ENCODE measurements at places on chromosomes 5 and 9.

DNA sequence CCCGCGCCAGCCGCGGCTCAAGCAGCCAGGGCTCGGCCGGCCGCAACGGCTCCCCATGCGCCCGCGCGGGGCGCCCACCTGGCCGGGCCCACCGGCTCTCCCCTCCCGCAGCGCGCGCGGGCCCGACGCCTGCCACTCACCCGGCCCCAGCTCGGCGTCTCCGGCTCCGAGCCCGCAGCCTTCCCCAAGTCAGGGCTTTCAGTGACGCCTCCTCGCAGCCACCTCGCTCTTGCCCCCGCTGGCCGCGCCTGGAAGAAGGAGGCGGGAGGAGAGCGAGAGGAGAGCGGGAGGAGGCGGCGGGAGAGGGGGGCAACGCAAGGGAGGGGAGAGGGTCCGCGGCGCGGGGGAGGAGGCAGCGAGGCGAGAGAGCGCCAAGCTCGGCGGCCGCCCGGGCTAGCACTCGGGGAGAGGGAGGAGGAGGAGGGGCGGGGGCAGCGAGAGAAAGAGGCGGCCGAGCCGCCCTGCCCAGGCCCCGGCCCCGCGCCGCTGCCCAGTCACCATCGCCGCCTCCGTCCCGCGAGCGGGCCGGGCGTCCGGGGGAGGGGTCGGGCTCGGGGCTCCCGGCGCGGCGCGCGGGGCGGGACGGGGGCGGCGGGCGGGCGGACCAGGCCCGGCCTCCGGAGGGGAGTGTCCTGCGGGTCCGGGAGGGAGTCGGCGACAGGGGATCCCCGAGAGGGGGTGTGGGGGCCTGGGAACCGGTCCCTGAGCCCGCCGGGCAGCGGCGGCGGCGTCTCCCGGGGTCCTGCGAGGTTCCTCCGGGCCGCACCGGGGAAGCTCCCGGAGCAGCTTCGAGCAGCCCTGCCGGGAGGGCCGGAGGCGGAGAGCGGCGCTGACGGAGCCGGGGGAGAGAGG is at the start of gene LHFPL2:
Gene LHFPL2, minus strand, starts transcription at position 414 of the 852 bp plus-strand sequence. CDS start 138,559 bp downstream, outside the sequence.
- DNase-seq: no peak

DNA sequence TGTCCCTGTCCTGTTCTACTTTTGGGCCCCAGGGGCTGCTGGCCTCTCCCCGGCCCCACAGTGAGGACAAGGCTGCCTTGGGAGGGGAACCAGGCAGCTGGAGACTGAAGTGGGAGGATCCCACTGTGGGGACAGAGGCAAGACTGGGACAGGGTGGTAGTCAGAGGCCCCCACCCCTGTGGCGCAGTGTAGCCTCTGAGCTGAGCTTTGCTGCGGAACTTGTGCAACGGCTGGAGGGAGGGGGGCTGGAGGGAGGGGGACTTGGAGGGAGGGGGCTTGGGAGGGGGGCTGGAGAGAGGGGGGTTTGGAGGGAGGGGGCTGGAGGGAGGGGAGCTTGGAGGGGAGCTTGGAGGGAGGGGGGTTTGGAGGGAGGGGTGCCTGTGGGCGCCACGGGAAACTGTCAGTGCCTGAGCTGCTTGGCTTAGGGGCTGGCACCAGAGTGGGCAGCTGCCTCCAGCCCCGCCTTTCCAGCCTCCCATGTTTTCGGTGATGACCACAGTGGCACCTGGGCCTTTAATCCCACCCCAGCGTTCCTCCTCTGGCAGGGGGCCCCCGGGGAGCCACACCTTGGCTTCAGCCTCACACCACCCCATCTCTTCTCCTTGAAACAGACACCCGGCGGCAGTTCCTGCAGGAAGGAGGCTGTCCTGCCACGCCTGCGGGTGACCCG is 2.3 kb upstream of the FUT7 start:
- no peak for DNase-seq

DNA sequence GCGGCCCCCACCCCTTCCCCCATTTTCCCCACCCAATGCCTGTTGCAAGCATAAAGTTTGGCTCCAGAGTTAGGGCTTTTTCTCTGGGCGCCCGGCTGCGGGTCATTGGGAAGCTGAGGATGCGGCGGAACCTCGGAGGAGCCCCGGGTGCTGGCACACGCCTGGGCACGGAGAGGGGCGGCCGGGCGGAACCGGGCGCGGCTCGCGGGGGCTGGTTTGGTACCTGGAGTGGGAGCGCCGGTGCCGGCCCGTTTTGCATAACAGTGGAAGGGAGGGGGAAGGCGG is 1.2 kb downstream of the PPARGC1B start:
- DNase-seq: no peak

DNA sequence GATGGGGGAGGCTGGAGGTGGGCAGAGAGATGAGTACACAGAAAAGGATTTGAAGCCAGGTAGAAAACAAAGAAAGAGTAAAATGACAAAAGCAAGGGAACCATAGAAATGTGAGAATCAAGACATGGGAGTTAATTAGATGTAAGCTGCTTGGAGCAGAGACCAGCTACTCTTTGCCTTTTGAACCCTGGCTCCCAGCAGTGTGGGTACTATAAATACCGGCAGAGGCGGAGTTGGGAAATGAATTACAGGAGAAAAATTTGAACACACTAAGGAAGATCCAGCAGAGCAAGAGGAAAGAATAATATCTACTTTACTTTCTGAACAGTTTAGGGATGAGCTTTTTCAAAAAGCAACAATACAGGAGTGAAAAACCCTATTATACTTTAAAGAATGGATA is 36.5 kb downstream of the KIF24 start:
- DNase-seq: no peak

- no peak for DNase-seq
These were observed 158.1 kb downstream of the ATP10B start for GRCh38 chr5:160693831-160694465.

GRCh38 chr9:112771359-112772214 is 21.0 kb downstream of the SNX30 start:
- DNase-seq: no peak

DNA sequence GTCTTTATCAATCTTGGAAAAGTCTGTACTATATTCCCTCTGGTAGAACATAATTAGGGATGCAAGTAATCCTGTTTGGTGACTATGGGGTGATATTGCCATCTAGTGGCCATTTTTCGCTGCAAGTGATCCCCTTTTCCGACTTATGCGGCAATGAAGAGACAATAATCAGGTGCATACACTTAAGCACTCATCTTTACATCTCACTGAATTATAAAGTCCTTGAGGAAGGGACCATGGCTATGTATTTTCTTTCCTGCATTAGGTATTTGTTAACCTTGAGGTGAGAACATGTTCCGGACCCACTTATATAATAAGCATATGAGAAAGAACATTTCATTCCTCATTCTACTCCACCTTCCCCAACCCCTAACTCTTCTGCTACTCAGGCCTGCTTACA is 19.6 kb upstream of the LIX1 start:
- no peak for DNase-seq

DNA sequence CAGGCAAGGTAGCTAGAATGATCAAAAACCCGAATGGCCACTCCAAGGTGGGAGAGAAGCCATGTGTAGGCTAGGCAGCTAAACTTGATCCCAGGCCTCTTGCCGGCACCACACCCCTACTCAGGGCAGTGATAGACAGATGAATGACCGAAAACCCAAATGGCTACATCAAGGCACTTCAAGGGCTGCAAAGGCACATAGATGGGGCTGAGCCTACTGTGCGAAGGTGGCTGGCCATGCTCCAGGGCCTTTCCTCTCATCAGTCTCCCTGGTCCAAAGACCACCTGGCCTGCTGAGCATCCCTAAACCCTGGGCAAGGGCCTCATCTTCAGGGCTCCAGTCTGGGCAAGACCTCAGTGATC is 3.7 kb upstream of the TIFAB start:
- DNase-seq: no peak

DNA sequence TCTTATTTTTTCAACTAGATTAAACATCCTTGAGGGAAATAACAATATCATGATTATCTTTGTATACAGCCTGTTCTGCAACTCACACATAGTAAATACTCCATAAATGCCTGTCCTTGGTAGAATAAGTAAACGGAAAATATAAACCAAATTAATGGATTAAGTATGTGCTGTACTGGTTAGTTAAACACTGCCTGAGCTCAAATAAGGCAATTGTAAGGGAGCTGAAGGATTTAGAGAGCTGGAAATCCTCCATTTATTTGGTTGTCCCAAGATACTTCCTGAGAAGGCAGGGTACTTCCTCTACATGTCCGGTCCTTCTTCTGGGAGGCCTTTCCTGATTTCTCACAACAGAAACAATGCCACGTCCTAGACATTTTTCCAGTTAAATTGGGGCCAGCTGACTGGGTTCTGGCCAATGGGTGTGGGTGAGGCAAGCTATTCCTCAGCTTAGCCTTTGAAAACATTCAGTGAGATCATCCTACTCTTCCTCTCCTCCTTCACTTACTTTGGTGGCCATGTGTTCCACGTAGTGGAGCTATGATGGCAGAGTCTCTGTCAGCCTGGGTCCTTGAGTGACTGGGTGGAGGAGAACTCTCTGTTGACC is 8.5 kb upstream of the C1QTNF3 start:
- DNase-seq: no peak

Measured in stimulated activated CD8-positive, alpha-beta memory T cell treated with anti-CD3 and anti-CD28 coated beads, Interleukin-2, amount 100 ng/mL, for 48 hours (primary cell).